ENCODE measurements at places on chromosomes 12 and 14. TPM values are rescaled to one million over a fixed set of nuclear protein-coding genes. Genes with fewer than 3 reads are reported as not detected.

DNA sequence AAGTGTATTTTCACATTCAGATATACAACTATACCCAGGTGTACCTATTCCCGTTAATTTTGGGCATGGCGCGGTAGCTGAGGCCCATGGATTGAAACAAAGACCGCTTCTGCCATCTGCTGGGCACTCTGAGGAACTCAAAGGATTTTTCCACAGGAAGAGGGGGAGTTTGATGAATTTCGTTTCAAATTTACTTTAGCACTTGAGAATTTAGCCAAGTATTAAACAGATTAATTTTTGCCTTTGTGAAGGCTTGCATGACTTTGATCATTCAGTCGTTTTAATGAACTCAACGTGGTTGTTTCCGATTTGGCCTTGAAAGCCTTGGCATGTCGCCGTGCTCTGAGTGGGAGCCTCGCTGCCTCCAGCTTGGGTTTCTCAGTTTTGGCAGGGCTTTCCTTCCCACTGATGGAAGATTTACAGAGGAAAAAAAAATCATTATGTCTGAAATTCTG is 153.2 kb upstream of the DDHD1 start:
- DNase-seq, result peak; percentile 62

GRCh38 chr12:32706335-32707024 is 27.4 kb downstream of the DNM1L start:
- no peak for DNase-seq

GRCh38 chr12:62396750-62397149 is 69.9 kb upstream of the MON2 start:
- no peak for DNase-seq

Gene SLC15A4
- total RNA-seq, result 13.7 TPM

Gene C12orf43
- total RNA-seq, result 9.6 TPM

Gene GLIPR1
- 15.9 TPM for total RNA-seq

Gene NPC2
- 120 TPM for total RNA-seq

Measured in right cardiac atrium (tissue), 5 donors.